ENCODE measurements at places on chromosomes 11 and 22. TPM values are rescaled to one million over a fixed set of nuclear protein-coding genes. Genes with fewer than 3 reads are reported as not detected.

Gene PPM1F
- 55.8 TPM for total RNA-seq

Gene HOATZ
- total RNA-seq: not detected

Gene PIH1D2
- total RNA-seq: 1.7 TPM

Gene NELL1
- not detected for total RNA-seq

Gene PGA3
- 1.1 TPM for total RNA-seq

Gene FAM181B
- 0.67 TPM for total RNA-seq

Gene SPTBN2
- total RNA-seq: 5.9 TPM

Gene SLC35E4
- total RNA-seq: 4.4 TPM

Gene UCP3
- total RNA-seq: 1.1 TPM

Gene FAM227A
- 0.83 TPM for total RNA-seq

Gene BRD1
- 20.8 TPM for total RNA-seq

Gene MUC6
- not detected for total RNA-seq

Gene OR2D2
- not detected for total RNA-seq

Gene MLC1
- 0.19 TPM for total RNA-seq

Gene SHANK3
- 34.4 TPM for total RNA-seq

Gene CDKN1C
- total RNA-seq: 23.6 TPM

Gene GGT5
- total RNA-seq: 65.8 TPM

Gene RBFOX2
- total RNA-seq: 124 TPM

Gene NUP98
- 53.8 TPM for total RNA-seq

Gene CEP126
- total RNA-seq: 9.5 TPM

Gene UPK3A
- total RNA-seq: not detected

Gene TNNI2
- 1.3 TPM for total RNA-seq

Gene MPZL3
- total RNA-seq: 0.52 TPM

Gene BTG4
- total RNA-seq: not detected

Gene CCDC87
- 0.24 TPM for total RNA-seq
